ENCODE measurements at places on chromosomes 16 and 17. TPM values are rescaled to one million over a fixed set of nuclear protein-coding genes. Genes with fewer than 3 reads are reported as not detected.

The MYCBPAP gene
- 24.3 TPM for total RNA-seq

The SOST gene
- not detected for total RNA-seq

The TUBB3 gene
- 2.7 TPM for total RNA-seq

The NPIPB8 gene
- total RNA-seq, result not detected

The TEDC2 gene
- 32.7 TPM for total RNA-seq

The NAGS gene
- 1.8 TPM for total RNA-seq

The TSPOAP1 gene
- total RNA-seq, result 42.3 TPM

The WNT9B gene
- not detected for total RNA-seq

The TOX3 gene
- not detected for total RNA-seq

The MT1M gene
- not detected for total RNA-seq

The TMC7 gene
- total RNA-seq, result 0.10 TPM

The ARHGAP44 gene
- not detected for total RNA-seq

The PRSS33 gene
- 0.46 TPM for total RNA-seq

The SLFN11 gene
- 64.7 TPM for total RNA-seq
